ENCODE measurements at places on chromosomes 7 and 10.

DNA sequence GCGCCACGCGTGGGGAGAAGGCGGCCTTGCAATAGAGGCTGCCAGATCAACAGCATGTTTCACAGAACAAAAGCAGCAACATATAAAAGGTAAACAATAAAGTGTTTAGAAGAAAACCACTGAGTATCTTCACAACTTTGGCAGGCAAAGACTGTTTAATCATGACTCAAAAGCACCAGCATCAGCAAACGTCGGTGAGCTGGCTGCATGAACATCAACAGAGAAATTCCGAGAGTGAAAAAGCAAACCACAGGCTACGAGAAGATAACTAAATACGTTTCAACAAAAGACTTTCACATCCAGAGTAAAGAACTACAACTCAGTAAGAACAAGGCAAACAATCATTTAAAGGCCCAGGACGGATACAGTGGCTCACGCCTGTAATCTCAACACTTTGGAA lies 172.0 kb downstream of the MAD1L1 start:
- DNase-seq = no peak

DNA sequence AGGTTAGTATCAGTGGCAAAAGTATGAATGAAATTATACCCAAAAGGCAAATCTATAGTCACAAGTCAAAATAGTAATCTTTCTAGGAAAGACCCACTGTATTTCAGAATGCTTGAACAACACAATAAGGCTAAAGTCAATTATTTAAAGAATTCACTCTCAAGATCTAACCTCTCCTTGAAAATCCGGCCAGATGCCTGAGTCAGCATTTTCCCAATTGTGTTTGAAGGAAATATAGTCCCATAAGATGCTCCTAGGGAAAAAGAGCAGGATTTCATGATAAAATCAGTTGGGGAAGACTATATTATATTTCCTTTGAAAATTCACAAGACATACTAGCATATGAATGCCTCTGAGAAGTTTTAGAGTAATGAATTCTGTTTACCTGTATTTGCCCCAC lies 1075.0 kb downstream of the GRM8 start:
- no peak for DNase-seq

DNA sequence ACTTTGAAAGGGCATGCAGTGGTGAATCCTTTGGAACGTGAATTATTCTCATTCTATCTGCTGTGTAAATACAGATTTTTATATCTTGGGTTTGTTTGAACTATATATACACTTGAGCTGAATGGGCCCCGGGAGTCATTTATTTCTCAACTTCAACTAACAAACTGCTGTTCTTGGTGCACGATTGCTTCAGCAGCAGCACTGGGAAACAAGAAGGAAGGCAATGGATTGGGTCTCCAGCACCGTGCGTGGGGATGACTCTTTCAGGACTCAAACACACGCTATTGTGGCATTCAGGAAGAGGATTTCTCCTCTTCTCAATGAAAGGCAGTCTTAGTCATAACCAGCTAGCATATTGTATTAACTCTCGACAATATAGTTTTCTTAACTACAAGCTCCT lies 226.0 kb upstream of the NFE2L3 start:
- peak; percentile 46 for DNase-seq

DNA sequence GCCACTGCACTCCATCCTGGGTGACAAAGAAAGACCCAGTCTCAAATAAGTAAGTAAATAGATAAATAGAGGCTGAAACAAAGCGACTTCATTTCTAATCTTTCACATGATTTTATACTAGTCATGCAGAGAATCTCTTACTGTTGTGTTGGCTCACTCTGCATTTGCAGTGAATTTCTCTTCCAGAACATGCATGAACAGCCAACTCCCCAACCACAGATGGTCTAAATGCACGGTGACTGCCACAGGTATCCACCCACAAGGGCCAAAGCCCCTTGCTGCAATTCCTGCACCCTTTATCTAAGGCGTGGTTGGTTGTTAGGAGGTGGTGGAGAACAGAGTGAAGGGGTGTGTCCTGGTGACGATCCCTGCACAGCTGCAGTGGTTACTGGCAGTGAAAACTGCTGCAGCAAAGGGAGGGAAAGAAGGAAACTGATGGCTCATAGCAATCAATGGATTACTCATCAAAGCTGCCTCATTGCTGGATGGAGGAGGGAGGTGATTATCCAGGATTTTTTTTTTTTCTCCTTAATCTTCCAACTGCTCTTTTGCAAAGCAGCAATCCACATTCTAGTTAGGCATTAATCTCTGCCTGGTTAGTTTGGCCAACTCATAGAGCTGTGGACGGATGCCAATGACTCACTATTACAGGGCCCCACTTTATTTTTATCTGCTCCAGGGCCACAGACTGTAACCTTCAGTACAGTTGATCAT lies 50.6 kb downstream of the PRTFDC1 start:
- peak; percentile 100 for DNase-seq
